Endodermal cell (in vitro differentiated cells): ENCODE measurements at places on chromosomes 3 and 15.

DNA sequence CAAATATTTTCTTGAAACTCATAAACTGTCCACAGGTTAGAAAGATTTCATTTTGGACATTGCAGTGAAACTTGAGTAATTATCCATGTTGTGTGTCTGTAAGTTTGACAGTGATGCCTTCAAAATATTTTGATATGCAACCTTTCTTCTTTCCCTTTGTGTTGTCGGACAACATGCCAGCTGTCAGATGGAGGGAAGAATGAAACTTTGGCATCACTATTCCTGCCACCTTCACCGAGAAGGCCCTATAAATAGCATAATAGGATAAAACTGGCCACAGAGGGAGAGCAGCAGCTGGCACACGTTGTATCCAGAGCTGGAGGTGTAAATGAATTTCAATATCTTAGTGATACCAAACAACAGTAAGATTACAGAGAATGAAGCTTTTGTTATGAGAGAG lies 436.7 kb upstream of the CFAP20DC start:
- H3K27me3 ChIP-seq: no peaks in the 10 kb centered on the region
- peaks cover 4% of the 10 kb centered on the region for H3K4me1 ChIP-seq
- no peak for DNase-seq
- no peaks in the 10 kb centered on the region for H3K36me3 ChIP-seq

DNA sequence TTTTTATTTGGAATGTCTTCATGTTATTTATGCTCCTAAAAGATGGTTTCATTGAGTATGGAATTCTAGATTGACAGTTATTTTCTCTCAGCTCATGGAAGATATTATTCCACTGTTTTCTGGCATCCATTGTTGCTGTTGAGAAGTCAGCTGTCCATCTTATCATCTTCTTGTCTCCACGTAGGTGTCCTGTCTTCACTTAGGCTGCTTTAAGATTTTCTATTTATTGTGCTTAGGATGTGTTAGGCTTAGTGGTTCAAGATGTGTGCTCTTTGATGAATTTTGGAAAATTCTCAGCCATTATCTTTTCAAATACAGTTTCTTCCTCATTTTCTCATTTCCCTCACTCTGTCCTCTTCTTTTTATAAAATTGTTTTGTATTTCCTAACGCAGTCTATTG lies 52.0 kb downstream of the SNRK start:
- no peak for DNase-seq
- H3K4me3 ChIP-seq: peak overlapping the region; percentile 31
- H3K27me3 ChIP-seq: no peaks in the 10 kb centered on the region
- H3K4me1 ChIP-seq: no peaks in the 10 kb centered on the region
- peaks cover 73% of the 10 kb centered on the region for H3K36me3 ChIP-seq

GRCh38 chr3:23697416-23697815 lies 108.3 kb upstream of the UBE2E1 start:
- peaks cover 4% of the 10 kb centered on the region for H3K4me1 ChIP-seq
- no peak overlapping the region for H3K27ac ChIP-seq
- H3K36me3 ChIP-seq: no peaks in the 10 kb centered on the region
- peak; percentile 69 for DNase-seq
- no peaks in the 10 kb centered on the region for H3K27me3 ChIP-seq

GRCh38 chr3:88000853-88001252 lies 58.0 kb downstream of the CGGBP1 start:
- H3K36me3 ChIP-seq: no peaks in the 10 kb centered on the region
- H3K27me3 ChIP-seq: no peaks in the 10 kb centered on the region
- no peaks in the 10 kb centered on the region for H3K4me1 ChIP-seq
- no peak overlapping the region for H3K4me3 ChIP-seq
- H3K27ac ChIP-seq: no peak overlapping the region

GRCh38 chr3:192897005-192897404 lies 20.7 kb downstream of the MB21D2 start:
- H3K4me1 ChIP-seq: peaks cover 3% of the 10 kb centered on the region
- peaks cover 72% of the 10 kb centered on the region for H3K27me3 ChIP-seq
- no peaks in the 10 kb centered on the region for H3K36me3 ChIP-seq
- no peak for DNase-seq
- H3K27ac ChIP-seq: no peak overlapping the region

DNA sequence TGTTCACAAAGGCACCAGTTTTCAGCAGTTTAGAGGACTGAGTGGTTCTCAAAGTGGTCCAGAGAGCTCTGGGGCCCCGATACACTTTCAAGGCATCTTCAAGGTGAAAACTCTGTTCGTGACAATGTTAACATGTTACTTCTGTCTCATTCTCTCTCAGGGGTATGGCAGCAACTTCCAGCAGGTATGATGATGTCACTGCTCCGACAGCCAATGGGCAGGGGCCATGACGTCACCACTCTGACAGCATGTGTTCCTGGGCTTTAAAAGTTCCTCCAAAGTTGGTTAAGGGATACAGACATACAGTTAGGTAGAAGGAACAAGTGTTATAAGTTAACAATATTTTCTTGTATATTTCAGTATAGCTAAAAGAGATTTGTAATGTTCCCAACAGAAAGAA lies 87.9 kb downstream of the KLF15 start:
- H3K4me3 ChIP-seq: no peak overlapping the region
- DNase-seq: no peak
- H3K27me3 ChIP-seq: peaks cover 4% of the 10 kb centered on the region
- peaks cover 12% of the 10 kb centered on the region for H3K4me1 ChIP-seq

DNA sequence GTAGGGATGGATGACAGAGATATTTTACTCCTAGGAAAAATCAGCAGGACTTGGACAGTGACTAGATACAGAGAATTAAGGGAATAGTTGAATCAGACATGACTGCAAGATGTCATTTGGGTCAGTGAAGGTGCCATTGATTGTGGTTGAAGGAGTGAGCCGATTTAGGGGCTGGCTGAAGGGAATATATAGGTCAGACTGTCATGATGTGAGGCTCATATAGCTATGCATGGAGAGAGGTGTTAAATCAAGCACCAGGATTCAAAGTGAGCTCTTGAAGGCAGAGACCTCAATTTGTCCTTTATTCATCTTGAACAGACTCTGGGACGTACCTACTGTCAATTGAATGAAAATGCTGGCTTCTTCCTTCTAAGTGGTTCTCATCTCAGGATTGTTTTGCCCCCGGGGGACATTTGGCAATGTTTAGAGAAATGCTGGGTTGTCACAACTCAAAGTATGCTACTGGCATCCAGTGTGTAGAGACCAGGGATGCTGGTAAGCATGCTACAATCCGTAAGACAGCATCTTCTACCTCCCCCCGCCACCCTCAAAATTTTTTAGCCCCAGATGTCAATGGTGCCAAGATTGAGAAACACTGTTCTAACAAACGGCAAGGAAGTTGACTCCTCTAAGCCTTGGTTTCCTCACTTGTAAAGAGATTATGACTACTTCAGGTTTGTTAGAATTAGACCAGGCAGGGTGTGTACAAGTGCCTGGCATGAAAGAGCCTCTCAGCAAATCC lies 7.8 kb downstream of the ATP2C1 start:
- no peak overlapping the region for H3K4me3 ChIP-seq
- DNase-seq: no peak
- no peaks in the 10 kb centered on the region for H3K27me3 ChIP-seq
- H3K4me1 ChIP-seq: peaks cover 7% of the 10 kb centered on the region
- H3K36me3 ChIP-seq: no peaks in the 10 kb centered on the region
- no peak overlapping the region for H3K27ac ChIP-seq

GRCh38 chr3:98824256-98824655 lies 61.1 kb downstream of the ST3GAL6 start:
- H3K27me3 ChIP-seq: no peaks in the 10 kb centered on the region
- no peaks in the 10 kb centered on the region for H3K4me1 ChIP-seq
- H3K27ac ChIP-seq: no peak overlapping the region

- no peak overlapping the region for H3K27ac ChIP-seq
- DNase-seq: no peak
- no peaks in the 10 kb centered on the region for H3K4me1 ChIP-seq
- no peak overlapping the region for H3K4me3 ChIP-seq
- no peaks in the 10 kb centered on the region for H3K36me3 ChIP-seq
- H3K27me3 ChIP-seq: no peaks in the 10 kb centered on the region
These were observed 62.7 kb downstream of the KLHL6 start for GRCh38 chr3:183492849-183493179.

- DNase-seq: no peak
- no peak overlapping the region for H3K27ac ChIP-seq
- H3K27me3 ChIP-seq: no peaks in the 10 kb centered on the region
- no peak overlapping the region for H3K4me3 ChIP-seq
- H3K4me1 ChIP-seq: no peaks in the 10 kb centered on the region
These were observed 713.3 kb downstream of the GBE1 start for GRCh38 chr3:81048058-81048665.

- no peaks in the 10 kb centered on the region for H3K27me3 ChIP-seq
- no peaks in the 10 kb centered on the region for H3K4me1 ChIP-seq
- no peaks in the 10 kb centered on the region for H3K36me3 ChIP-seq
- peak; percentile 33 for DNase-seq
These were observed 114.9 kb upstream of the MEF2A start for GRCh38 chr15:99450896-99451358.

- no peak overlapping the region for H3K27ac ChIP-seq
- peaks cover 3% of the 10 kb centered on the region for H3K36me3 ChIP-seq
- peaks cover 2% of the 10 kb centered on the region for H3K4me1 ChIP-seq
- no peaks in the 10 kb centered on the region for H3K27me3 ChIP-seq
These were observed 2.6 kb upstream of the UBE2Q2 start for GRCh38 chr15:75840659-75841058.

GRCh38 chr3:194268654-194269512 lies 82.2 kb downstream of the CPN2 start:
- peak; percentile 38 for DNase-seq
- H3K27ac ChIP-seq: no peak overlapping the region
- no peak overlapping the region for H3K4me3 ChIP-seq

DNA sequence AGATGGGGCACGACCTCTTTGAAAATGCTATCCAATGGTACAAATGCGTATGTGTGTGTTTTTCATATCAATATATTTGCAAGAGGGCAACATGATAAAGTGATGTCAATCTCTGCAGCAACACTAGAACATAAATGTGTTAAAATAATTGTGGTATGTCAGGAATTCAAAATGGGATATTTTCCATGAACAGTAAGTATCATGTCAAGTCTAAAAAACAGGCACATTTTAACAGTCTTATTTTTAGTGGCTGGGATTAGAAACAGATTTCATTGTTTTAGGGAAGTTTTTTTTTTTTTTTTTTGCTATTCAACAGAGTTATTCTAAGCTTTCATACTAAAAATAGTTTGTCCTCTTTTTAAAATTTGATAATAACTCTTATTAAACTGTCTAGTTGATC lies 209.8 kb downstream of the GAP43 start:
- H3K36me3 ChIP-seq: no peaks in the 10 kb centered on the region
- H3K4me3 ChIP-seq: no peak overlapping the region
- no peaks in the 10 kb centered on the region for H3K27me3 ChIP-seq
- peaks cover 12% of the 10 kb centered on the region for H3K4me1 ChIP-seq
- DNase-seq: no peak
- H3K27ac ChIP-seq: no peak overlapping the region

DNA sequence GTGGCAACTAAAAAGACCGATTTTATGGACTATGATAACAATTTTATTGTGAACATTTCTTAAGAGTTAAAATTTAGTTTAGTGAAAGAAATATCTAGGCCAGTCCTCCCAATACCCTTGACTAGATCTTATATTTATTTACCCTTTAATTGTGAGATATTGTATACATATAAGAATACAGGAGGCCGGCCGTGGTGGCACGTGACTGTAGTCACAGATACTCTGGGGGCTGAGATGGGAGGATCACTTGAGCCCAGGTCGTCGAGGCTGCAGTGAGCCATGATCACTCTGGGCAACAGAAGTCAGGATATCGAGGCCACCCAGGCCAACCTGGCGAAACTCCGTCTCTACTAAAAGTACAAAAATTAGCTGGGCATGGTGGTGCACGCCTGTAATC lies 756 bp upstream of the RMDN3 start:
- H3K36me3 ChIP-seq: peaks cover 22% of the 10 kb centered on the region
- peak overlapping the region; percentile 86 for H3K4me3 ChIP-seq
- H3K27ac ChIP-seq: peak overlapping the region; percentile 91
- no peaks in the 10 kb centered on the region for H3K4me1 ChIP-seq
- H3K27me3 ChIP-seq: no peaks in the 10 kb centered on the region
- DNase-seq: no peak

GRCh38 chr15:33309602-33310276 lies 1.0 kb upstream of the RYR3 start:
- H3K27me3 ChIP-seq: peaks cover 41% of the 10 kb centered on the region
- no peaks in the 10 kb centered on the region for H3K36me3 ChIP-seq
- peak; percentile 91 for DNase-seq
- H3K27ac ChIP-seq: no peak overlapping the region
- H3K4me3 ChIP-seq: peak overlapping the region; percentile 79
- no peaks in the 10 kb centered on the region for H3K4me1 ChIP-seq

GRCh38 chr3:108159865-108160264 lies 62.4 kb downstream of the IFT57 start:
- no peaks in the 10 kb centered on the region for H3K27me3 ChIP-seq
- no peaks in the 10 kb centered on the region for H3K36me3 ChIP-seq
- no peak for DNase-seq

DNA sequence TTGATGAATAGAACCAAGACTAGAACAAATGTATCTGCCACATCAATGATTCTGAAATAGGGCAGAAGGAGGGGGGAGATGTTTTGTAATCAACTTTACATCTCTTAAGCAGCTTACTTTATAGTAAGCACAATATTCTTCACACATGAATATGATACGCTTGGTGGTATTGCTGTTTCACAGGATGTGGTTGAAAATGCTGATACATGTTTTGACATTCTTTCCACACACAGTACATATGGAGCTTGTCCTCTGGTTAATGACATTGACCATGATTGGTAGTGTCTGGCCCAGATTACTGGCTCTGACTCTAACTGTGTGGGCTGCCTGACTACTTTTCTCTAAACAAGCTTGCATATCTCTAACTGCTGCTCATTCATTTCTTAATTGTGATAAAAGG lies 168.9 kb downstream of the KLHL25 start:
- peaks cover 64% of the 10 kb centered on the region for H3K36me3 ChIP-seq
- DNase-seq: no peak
- H3K27me3 ChIP-seq: no peaks in the 10 kb centered on the region
- H3K4me3 ChIP-seq: no peak overlapping the region
- H3K27ac ChIP-seq: no peak overlapping the region

GRCh38 chr3:27507515-27508266 lies 23.5 kb upstream of the SLC4A7 start:
- H3K4me3 ChIP-seq: no peak overlapping the region
- H3K36me3 ChIP-seq: no peaks in the 10 kb centered on the region
- DNase-seq: no peak
- no peaks in the 10 kb centered on the region for H3K27me3 ChIP-seq
- H3K4me1 ChIP-seq: no peaks in the 10 kb centered on the region
- no peak overlapping the region for H3K27ac ChIP-seq

DNA sequence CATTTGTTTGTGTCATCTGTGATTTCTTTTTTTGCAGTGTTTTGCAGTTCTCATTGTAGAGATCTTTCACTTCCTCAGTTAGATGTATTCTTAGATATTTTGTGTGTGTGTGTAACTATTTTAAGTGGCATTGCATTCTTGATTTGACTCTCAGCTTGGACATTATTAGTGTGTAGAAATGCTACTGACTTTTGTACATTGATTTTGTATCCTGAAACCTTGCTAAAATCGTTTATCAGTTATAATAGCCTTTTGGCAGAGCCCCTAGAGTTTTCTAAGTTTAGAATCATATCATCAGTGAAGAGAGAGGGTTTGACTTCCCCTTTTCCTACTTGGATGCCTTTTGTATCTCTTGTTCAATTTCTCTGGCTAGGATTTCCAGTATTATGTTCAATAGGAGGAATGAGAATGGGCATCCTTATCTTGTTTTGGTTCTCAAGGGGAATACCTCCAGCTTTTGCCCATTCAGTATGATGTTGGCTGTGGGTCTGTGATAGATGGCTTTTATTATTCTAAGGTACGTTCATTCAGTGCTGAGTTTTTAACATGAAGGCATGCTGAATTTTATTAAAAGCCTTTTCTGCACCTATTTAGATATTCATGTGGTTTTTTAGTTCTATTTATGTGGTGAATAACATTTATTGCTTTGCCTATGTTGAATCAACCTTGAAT lies 211.7 kb downstream of the MBNL1 start:
- H3K4me3 ChIP-seq: no peak overlapping the region
- DNase-seq: no peak
- H3K27me3 ChIP-seq: no peaks in the 10 kb centered on the region
- no peaks in the 10 kb centered on the region for H3K36me3 ChIP-seq
- H3K4me1 ChIP-seq: no peaks in the 10 kb centered on the region
- H3K27ac ChIP-seq: no peak overlapping the region
